ENCODE measurements at places on chromosomes 5 and 9.

DNA sequence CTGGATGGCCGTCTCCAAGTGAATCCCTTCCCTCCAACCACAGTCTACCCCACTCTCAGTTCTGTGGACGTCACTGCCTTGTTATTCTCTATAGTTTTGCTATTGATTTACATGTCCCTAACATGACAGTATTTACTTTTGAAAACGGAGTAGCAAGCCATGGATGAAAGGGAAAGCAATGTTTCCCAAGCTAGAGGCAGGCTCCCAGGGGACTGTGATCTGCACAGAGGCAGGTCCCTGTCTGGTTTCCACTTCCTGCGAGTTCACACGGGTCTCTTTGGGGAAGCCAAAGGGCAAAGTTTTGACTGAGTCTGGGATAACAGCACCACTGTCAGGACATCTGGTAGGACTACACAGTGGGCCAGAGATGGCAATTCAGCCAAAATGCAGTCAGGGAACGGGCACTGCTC is 12.7 kb downstream of the C9orf153 start:
- no peak for DNase-seq

DNA sequence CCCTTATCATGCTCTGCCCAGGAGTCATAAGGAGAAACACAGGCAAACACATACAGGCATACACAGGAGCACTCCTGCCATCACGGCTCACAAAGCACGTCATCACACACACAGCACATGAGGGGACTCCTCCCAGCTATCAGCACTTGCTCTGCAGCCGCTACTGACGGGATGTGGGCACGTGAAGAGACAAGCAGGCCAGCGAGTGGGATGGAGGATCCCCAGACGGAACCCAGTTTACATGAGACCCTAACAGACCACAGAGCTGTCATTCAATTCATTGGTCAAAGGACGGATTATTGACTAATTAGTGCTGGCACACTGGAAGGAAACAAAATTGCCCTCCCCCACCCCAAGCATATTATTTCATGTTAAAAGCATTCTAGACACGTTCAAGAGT is 53.6 kb downstream of the SEMA4D start:
- no peak for DNase-seq

DNA sequence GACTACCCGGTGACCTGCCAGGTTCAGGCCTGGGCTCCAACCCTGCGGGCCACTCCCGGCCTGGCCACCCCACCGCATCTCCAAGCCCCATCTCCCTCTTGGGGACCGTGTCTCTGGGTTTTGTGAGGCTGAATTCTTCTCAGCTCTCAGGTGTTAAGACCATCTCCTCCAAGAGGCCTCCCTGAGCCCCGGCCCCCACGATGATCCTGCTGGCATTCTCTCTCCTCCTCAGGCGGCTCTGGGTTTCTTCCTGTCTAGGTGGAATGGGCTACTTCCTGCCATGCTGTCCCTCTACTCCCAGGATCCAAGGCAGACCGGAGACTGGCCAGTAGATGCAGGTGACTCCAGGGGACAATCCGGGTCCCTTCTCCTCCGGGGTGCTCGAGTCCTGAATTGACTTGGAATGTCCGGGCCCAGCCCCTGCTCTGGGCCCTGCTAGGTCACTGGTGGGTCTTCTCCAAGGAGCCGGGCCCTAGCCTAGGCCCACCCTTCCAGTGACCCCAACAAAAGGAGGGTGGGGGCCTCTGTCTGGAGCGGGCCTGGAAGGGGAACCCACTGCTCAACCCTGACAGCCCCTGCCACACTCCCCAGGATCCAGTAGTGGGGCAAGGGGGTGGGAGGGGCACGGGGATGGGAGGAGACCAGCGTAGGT is 219.8 kb downstream of the C9orf50 start:
- DNase-seq = no peak

DNA sequence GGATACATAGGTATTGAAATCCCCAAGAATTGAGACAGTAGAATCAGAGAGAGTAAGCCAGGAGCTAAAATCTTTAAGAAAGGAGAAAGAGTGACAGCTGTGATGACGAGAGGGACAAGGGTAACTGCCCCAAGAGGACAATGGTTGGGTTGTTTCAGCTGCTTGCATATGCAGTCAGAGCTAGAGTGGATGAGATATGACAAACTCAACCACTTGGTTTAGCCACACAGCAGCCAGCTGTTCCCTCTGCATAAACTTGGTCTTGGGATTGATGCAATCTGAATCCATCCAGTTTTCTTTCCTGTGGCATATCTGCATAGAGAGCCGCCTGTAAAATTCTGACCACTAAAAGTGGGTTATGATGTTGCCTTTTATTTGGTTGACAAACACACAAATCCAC is 100.7 kb downstream of the ZNF622 start:
- no peak for DNase-seq

GRCh38 chr5:35502206-35502605 is 115.5 kb upstream of the SPEF2 start:
- no peak for DNase-seq

- no peak for DNase-seq
Measured at GRCh38 chr5:113156271-113156877, 179.8 kb downstream of the DCP2 start.

GRCh38 chr5:94969174-94969573 is 315.7 kb downstream of the MCTP1 start:
- DNase-seq = no peak

- no peak for DNase-seq
Measured at GRCh38 chr5:6450319-6450833, 1.7 kb downstream of the UBE2QL1 start.

DNA sequence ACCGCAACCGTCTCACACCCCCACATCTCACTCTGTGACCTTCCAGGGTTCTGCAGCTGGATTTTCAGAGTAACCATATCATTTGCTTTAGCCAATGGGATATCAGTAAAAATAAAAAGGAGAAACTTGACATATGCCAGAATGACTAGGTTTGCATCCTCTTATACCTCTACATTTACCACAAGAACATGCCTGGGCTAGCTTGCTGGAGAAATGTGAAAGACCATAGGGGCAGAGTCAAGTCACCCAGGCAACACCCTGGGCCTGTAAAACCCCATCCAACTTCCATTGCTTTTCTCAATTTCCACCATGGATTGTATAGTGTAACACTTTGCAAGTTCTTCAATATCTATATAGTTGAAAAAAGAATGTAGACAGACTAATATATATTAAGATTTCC is 731.1 kb downstream of the PTPRD start:
- no peak for DNase-seq

DNA sequence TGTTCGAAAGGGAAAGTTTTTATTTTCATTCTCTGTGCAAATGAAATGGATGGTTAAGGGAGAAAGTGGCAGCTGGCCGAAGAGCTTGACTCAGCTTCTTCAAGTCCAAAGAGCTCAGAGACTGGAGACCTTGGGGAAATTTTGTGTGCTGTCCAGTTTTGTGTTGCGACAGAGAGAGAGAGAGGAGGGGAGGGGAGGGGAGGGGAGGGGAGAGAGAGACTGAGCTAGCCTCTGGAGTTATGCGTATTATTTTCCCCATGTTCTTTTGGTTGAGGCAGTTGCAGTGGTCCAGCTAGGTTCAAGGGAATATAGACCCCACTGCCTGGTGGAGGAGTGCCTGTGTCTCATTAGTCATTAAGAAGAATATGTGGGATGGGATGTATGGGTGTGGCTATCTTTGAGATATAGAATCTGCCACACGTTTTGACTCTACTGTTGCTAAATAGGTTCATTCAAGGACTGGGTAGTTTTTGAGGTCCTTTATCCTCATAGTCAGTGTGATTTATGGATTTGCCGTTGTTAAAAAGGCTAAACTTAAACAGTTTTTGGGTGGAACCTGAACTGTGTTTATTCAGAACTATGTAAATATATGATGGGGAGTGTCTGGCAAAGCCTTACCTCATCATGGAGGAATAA is 69.7 kb downstream of the ARHGAP26 start:
- no peak for DNase-seq

DNA sequence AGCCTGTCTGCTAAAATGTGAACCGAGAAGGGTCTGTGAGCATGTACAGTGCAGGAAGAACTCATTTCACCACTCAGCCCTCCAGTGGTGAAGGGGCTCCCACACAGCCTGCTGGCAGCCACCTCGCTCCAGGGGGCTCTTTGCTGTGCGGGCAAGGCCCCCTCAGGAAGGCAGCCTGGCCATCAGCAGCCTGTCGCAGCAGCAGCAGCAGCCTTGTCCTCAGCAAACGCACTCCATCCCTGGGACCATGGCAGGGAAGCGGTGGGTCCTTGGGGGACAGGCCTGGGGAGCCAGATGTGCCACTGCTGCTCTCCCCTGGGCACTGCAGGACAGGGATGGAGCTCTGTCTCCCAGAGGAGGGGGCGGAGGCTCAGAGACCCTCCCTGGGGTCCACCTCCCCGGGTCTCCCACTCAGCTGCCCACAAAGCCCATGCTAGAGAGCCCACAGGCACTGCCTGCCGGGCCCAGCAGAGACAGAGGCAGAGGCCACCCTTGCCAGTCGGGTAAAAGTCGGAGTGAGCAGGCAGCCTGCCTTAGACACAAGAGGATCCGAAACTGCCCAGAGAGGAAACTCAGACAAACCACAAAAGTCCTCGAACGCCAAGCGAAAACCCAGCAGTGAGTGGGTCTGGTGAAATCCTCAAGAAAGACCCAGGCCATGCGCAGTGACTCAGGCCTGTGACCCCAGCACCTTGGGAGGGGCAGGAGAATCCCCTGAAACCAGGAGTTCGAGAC is 8.0 kb downstream of the BRD3 start:
- no peak for DNase-seq

DNA sequence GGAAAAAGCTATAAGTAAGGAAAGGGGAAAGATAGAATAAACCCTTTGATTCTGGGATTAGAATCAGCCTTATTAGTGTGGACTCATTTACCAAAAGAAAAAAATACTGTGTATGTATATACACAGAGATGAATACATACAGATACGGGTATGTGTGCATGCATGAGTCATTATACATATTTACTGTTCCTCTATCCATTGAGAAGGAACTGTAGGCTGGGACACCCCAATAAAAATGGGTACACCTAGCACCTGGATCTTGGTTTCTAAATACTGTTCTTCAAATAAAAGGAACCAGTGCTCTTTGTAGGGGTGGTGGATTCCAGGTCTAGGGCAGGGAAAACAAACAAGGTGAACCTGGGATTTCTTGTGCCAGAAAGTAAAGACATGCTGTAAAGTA is 48.3 kb downstream of the WHRN start:
- DNase-seq = no peak

DNA sequence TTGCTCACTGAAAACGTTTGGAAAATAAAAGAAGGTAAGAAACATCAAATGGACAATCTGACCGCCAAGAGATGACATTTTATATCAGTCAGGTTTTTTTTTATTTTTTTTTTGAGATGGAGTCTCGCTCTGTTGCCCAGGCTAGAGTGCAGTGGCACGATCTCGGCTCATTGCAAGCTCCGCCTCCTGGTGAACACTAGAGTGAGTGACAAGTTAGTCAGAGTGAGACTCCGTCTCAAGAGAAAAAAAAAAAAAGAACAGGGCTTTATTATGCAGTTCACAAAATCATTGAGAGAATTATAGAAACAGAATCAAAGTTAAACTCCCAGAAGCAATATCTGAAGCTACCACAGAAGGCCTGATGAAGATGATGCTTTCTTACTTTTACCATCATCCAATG is 70.1 kb downstream of the DTWD2 start:
- DNase-seq = no peak

GRCh38 chr9:6049798-6050197 is 34.4 kb upstream of the RANBP6 start:
- DNase-seq = peak; percentile 61

DNA sequence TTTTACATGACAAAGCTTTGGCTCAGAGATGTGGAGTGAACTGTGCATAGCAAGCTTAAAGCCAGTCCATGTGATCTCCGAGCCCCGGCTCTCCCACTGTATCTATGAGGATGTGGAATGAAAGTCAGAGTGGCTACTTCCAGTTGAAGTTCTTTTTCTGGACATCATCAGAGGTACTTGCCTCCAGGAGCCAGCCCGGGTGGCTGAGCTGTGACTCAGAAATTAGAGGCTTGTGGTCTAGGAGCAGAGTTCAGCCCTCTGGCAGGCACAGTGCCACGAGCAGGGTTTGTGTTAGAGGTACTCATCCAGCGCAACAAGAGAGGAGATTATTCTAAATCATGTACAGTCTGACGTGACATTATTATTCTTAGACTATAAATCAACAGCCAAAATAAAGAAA is 322.5 kb downstream of the CDK5RAP2 start:
- DNase-seq = peak; percentile 55

DNA sequence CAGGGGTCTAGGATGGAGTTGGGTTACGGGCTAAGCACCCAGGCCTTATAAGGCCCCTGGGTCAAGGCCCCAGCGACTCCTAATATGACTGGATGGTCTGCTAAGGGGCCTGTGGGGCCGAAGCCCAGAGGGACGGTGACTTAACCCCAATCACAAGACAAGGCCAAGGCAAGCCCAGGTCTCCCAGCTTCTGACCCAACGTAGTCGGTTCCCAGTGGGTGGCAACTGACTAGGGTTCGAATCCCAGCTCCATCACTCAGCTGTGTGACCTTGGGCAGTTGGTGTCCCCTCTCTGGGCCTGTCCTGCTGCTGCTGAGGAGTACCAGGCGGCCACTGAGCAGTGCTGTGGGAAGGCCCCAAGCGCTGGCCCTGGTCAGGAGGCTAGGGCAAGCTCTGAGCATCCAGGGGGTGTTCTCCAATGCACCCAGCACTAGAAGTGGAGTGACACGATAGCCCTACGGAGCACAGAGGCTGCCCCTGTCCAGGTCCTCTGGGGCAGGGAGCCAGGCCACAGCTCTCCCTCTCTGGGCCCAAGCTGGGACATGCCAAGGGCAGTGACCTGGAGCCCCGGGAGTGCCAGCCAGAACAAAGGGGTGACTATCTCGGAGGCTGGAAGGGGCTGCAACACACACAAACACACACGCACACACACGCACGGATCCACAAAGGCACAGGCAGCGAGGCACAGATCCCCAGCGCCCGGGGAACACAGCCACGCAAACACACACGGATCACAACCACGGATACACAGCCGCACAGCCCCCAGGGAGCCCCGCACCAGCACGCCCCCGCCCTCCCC is 512 bp downstream of the AK1 start:
- DNase-seq = peak; percentile 32
